CD4-positive, alpha-beta T cell (primary cell): ENCODE measurements at places on chromosomes 4 and X. TPM values are rescaled to one million over a fixed set of nuclear protein-coding genes. Genes with fewer than 3 reads are reported as not detected.
A peak's percentile ranks its signal among the peaks of the same experiment; 100 is the strongest.

The DCAF8L1 gene
- total RNA-seq, result not detected

The AWAT1 gene
- total RNA-seq, result not detected

The ARR3 gene
- total RNA-seq, result not detected

The PAGE2B gene
- 1.0 TPM for total RNA-seq

The HERC6 gene
- 10.6 TPM for total RNA-seq

The USP53 gene
- total RNA-seq, result 15.5 TPM

DNA sequence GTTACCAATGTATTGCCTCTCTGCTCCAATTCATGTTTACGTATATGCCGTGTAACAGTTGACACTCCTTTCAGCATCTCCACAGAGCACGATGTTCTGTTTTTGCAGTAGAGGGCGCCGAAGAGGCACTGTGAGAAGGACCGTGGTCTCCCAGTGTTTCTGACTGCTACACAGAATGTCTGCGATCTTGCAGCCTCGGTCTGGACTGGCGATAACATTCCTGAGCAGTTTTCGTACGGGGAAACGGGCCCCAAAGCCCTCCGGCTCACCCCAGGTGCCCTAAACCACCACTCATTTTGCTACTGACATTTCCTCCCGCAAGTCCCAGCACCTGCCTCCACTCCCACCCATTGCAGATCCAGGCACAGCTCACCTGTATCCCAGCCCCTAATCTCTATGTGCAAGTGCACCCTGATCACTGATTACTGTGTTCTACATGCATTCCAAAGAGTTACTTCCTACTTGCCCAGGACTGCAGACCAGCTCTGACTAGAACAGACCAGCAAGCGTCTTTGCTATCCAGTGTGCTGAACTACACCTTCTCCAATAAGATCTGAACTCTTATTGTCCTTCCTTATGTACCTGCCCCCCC, 12.4 kb upstream of the NFXL1 start:
- peak; percentile 26 for DNase-seq

- DNase-seq, result no peak
These were observed 160.8 kb upstream of the ANK2 start for GRCh38 chr4:112888622-112889021.

- no peak for DNase-seq
These were observed 93.4 kb downstream of the REPS2 start for GRCh38 chrX:17039826-17040225.

- no peak for DNase-seq
These were observed 5.0 kb downstream of the LNX1 start for GRCh38 chr4:53586121-53586816.

GRCh38 chr4:48017108-48017571, 568 bp downstream of the NIPAL1 start:
- DNase-seq, result no peak

DNA sequence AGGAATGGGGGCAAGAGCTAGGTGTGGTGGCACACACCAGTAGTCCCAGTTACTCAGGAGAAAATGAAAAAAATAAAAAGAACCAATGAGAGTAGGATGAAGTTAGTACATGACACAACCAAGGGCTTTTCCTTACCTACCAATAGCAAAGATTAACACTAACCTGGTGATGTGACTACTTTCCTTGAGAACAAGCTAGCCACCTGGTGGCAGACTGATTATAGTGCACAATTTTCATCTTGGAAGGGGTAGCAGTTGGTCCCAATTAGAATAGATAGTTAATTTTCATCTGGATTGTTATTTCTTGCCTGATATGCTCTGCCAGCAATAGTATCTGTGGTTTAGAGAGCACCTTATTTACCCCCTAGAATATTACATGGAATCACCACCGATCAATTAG, 1216.8 kb upstream of the PABPC4L start:
- no peak for DNase-seq

DNA sequence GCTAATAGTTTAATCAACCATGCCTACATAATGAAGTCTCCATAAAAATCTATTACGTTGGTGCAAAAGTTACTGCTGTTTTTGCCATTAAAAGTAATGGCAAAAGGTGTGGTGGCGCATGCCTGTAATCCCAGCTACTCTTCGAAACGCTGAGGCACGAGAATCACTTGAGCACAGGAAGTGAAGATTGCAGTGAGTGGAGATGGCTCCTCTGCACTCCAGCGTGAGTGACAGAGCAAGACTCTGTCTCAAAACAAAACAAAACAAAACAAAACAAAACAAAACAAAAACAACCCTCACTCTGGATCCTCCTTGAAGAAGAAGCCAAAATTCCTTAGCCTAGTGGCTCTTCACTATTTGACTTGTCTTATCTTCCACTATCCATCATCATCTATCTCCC, 78.0 kb downstream of the MSN start:
- no peak for DNase-seq
